Pons (tissue), 1 donor: ENCODE measurements at places on chromosomes 3 and 15.

GRCh38 chr15:71117714-71118305 lies 2.5 kb downstream of the THSD4 start:
- no peak for DNase-seq

DNA sequence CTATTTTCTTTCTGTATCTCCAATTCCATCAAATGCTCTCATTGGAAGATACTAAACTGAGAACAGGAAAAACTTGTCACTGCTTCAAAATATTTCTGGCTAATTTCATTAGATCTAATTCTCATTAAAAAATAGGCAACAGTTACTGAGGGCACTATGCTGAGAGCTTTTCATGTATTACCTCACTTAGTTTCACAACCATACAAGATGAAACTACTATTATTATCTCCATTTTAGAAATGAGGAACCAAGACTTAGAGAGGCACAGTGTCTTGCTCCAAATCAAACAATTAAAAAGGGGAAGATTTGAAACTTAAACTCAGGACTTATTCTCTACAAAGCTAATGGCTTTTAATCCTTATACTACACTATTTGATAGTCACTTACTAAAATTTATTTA lies 7.2 kb upstream of the OTOL1 start:
- DNase-seq, result peak; percentile 45

DNA sequence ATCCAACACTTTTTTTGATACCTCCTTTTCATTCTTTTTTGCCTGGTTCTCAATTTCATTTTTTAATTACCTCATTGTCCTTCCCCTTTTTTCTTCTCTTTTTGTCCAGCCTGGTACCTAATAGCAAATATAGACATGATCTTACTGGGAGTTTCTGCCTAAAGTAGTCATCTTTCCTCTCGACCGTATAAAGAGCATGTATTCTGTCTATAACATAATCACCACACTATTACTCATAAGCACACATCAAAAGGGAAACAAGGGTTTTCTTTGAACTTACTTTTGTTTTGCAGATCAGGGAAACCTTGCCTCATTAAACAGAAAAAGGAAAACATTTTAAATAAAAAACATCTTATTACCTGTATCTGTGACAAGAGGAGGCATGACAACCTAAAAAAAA lies 33.0 kb downstream of the FAM98B start:
- no peak for DNase-seq

DNA sequence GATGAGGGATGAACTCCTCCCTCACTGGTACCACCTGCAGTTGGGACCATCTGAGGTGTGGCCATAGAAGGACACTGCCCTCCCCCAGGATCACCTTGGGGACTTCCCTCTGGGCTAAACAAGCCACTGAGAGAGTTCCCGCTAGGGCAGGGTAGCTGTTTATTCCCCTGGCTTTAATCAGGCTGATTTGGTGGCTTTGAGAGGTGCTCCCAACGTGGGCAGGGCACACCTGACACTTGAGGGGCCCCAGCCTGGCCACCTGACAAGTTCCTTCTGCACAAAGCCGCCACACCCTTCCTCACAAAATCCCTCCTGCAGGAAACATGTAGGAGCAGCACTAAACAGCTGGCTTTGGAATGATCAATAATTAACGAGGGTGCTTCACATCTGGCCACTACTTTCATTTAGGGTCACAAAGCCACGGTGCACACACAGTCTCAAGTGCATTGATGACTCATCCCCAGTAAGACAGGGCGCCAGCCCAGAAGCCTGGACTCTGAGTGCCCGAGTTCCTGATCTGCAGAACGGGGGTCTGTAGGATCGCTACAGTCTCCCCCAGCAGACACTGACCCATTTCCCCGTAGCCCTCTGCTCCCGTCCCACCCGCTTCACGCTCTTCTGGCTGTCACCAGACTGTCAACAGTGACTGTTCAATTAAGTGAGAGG lies 75.1 kb downstream of the ATP10A start:
- no peak for DNase-seq

- no peak for DNase-seq
These were observed 48.7 kb downstream of the PRKAR2A start for GRCh38 chr3:48798998-48799397.

DNA sequence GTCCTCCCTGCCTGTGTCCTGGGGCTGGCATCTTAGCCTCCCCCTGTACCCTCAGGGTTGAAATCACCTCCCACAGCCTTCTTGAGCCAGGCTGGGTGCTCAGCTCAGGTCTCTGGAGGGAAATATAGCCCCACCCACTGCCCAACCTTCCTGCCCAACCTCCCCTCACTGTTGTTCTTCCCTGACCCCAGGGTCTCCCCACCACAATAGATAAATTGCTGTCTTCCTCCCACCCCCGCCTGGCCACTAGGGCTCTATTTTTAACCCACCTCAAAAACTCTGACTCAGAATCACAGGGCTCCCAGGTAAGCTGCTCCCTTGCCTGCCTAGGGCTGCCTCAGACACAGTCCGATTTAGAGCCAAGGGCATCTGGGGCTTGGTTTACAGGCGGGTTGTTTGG lies 15.0 kb downstream of the HCN4 start:
- DNase-seq, result no peak

DNA sequence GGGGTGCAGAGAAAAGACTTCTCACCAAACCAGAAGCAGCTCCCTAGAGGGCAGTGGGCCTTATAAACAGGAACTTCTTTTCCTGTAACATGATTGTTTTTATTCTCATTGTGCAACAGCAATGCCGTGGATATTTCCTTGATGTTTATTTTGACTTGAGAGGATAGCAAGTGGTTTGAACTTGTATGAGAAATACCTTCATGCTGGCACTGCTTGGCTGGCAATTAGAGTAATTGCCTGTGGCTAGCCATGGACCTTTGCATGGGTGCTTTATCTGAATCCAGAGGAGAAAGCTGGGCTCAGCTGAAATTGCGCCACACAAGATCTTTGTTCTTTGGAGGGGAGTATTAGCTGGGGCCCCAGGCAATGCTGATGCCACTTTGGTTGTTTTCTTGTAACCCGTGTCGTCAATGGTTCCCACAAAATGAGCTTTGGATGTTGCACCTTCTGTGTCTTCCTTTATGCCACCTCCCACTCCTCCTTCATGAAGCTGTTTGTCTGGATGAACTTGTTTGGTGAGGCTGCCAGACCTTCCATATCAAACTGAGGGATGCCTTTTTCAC lies 37.9 kb downstream of the CMTM8 start:
- no peak for DNase-seq

DNA sequence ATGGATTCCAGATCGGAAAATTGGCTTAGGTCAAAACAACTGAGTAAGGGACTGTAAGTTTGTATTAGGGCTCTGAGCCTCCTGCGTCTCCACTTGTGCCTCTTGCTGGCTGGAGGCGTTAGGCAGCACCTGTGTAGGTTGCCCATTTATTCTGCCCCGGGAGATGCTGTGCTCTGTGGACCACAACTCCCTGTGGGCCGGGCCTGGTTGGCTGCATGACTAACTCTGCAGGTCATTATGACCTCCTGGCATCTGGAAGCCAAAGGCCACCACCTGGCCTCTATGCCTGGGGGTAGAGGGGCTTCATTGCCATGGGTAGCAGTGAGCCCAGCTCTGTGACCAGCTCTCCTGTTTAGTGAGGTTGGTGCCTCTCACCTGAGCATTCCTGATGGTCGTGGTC lies 36.0 kb upstream of the BDH1 start:
- no peak for DNase-seq

- DNase-seq, result no peak
These were observed 37.7 kb upstream of the PARP14 start for GRCh38 chr3:122642935-122643334.

GRCh38 chr3:137693791-137694190 lies 70.3 kb upstream of the SOX14 start:
- no peak for DNase-seq

DNA sequence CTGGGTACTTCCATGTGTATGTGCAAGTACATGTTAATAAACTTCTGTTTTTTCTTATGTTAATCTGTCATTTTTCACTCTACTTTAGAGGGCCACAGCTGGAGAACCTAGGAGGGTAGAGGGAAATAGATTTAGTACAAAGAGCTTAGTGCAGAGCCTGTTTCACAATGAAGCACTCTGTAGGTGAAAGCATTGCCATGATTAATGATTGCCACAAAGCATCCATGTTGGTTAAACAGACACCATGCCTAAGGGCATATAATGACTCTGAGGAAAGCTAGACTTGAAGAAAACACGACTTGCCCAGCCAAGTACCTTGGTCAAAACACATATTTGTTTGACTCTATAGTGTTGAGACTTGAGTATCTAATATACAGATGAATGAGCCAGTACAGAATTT lies 338.4 kb downstream of the FHIT start:
- no peak for DNase-seq

DNA sequence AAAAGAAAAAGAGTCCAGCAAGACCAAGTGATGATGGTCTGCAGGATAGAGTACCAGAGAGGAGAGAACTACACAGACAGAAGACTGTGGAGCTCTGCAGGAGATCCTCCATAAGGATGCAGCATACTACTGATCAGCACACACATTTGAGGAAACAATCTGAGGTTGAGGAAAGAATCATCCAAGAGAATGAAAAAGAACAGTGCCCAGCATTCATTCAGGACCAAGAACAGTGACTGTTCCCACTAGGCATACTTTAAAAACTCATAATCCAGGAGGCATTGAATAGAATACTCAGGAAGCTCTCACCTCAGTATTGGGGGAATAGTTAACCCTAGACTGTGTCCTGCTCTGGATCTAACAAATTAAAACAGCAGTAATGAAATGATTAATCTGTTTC lies 54.9 kb downstream of the THSD4 start:
- no peak for DNase-seq
